Stimulated activated CD4-positive, alpha-beta T cell treated with anti-CD3 and anti-CD28 coated beads, Interleukin-15, amount 100 ng/mL, for 24 hours (primary cell): ENCODE measurements at places on chromosomes 4 and X.

- DNase-seq: no peak
Observed at GRCh38 chrX:74351760-74352159, 47.8 kb downstream of the ZCCHC13 start.

DNA sequence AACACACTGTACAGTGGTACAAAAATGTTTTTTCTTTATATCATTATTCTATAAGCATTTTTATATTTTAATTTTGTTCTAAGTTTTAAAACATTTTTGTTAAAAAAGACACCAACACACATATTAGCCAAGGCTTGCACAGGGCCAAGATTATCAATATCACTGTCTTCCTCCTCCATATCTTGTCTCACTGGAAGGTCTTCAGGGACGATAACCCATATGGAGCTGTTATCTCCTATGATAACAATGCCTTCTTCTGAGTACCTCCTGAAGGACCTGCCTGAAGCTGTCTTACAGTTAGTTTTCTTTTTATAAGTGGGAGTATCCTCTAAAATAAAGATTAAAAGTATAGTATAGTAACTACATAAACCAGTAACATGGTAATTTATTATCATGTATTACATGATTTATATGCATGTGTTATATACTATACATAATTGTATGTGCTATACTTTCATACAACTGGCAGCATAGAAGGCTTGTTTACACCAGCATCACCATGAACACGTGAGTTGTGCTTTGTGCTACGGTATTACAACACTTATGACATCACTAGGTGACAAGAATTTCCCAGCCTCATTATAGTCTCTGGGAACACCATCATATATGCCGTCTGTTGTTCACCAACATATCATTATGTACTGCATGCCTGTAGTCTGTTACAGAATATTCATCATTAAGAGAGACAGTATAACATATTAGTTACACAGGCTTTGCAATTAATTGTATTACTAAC is 90.7 kb downstream of the WDFY3 start:
- no peak for DNase-seq

GRCh38 chr4:41009411-41009810 is 204.9 kb downstream of the APBB2 start:
- no peak for DNase-seq

DNA sequence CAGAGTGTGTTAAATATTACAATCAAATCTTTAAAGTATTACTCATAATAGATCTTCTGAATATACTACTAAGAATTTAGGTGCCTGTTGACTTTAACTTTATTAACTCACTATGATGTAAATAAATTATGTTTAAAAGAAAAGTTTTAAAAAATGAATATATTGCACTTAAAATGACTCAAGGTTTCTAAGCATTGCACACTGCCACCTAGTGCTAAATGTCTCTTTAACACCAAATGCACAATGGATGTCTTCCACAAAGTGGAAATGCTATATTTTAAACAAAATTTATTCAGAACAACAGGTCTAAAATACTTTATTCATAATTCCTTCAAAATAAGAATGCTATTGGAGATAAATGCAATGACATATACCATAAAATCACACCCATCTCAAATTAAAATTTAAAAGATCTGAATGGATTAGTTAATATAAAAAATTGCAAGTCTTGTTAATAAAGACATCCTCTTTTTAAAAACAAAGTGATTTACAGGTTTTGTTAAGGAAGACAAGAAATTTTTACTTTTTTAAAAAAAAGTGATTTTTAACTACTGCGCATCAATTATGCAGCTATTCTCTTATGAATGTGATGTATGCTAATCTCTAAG is 5.5 kb downstream of the INPP4B start:
- no peak for DNase-seq

DNA sequence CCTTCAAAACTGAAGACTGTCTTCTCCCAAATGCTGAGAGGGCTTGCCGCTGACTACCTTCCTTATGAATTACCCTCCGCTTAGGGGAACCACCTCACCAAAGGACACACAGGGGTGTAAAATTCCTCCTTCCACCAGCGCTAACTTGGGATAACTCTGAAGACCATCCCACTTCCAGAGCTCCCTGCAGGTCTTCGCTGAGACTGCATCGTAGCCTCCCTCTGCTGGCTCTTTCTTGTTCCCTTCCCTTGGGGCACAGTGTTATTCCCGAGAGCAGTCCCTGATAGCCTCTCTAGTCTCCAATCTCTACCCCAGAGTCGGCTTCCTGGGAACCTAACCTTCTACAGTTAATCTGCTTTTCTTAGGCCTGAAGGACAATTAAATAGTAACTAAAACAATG is 725.5 kb upstream of the ATOH1 start:
- no peak for DNase-seq

DNA sequence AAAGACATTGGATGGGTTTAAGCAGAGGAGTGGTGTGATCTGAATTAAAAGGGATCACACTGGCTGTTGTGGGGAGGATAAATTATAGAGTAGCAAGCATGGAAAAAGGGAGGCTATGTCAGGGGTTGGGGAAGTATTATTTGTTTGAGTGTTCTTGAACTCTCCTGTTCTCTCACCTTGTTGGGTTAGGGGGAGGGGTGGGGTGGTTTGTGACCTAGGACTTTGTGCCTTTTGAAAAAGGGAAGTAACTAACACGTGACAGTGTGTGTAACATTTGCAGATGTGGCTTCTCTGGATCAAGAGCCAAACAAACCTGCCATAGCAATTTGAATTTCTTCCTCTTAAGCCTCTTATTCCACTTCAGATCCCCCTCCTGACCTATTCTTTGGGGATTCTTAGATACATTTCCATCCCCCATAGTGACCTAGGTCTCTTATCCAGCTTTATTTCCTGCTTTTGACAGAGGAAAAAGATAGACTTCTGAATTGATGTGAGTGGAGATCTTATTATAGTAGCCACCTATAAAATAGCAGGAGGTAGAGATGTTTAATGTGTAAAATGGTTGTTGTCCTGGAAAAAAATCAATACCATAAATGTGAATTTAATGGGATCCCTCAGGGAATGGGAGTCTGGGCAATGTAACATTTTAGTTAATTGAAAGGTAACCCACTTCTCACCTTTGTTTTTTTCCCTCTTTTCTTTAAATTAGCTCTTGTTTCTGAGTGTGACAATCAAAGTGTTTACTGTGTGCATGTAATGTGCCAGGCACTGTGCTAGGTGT is 120.4 kb downstream of the CT47B1 start:
- DNase-seq: no peak

GRCh38 chrX:104522386-104522785 is 43.6 kb upstream of the IL1RAPL2 start:
- no peak for DNase-seq

- DNase-seq: no peak
Observed at GRCh38 chrX:45497290-45497689, 296.6 kb upstream of the DIPK2B start.

DNA sequence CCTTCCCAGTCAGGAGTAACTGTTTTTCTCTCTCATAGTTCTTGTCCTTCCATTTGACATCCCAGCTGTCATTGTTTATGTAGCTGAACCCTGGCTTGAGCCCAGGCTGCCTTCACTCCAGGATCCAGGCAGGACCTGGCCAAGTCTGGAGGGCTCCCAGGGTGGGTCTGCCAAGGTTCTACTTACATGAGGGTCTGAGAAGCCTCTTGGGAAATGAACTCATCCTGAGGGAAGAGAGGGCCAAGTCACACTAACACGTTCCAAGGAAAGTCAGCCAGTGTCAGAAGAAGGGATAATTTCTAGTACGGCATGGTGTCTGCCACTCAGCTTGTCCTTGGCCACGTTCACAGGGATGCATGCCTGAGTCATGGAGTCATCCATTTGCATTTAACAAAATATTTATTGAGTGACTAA is 54.8 kb upstream of the SRD5A3 start:
- no peak for DNase-seq

DNA sequence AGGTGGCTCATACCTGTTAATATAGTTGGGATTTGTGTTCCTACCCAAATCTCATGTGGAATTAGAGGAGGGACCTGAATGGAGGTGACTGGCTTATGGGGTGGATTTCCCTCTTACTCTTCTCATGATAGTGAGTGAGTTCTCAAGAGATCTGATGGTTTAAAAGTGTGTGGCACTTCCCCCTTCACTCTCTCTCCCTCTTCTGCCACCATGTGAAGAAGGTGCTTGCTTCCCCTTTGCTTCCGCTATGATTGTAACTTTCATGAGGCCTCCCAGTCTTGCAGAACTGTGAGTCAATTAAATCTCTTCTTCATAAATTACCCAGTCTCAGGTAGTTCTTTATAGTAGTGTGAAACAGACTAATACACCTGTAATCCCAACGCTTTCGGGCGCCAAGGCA is 28.3 kb upstream of the WDR19 start:
- no peak for DNase-seq

- DNase-seq: no peak
Observed at GRCh38 chr4:185987961-185988627, 80.9 kb upstream of the TLR3 start.

DNA sequence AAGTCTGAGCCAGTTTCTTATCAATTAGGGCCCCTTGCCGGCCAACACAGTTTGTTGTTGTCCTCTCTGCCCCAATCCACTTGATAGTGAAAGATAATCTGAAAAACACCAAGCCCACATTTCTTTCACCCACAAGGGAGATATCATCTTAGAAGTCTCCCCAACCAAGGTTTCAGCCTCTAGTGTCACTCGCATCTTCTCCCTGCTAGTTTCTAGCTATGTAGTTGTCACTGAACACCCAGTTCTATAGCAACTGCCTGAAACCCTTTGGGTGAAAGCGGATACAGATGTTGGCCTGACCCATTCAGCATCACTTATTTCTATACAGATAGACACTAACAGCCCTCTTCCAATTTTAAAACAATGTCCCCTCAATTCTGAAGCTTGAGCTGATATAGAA is 116.3 kb downstream of the BMP15 start:
- no peak for DNase-seq

DNA sequence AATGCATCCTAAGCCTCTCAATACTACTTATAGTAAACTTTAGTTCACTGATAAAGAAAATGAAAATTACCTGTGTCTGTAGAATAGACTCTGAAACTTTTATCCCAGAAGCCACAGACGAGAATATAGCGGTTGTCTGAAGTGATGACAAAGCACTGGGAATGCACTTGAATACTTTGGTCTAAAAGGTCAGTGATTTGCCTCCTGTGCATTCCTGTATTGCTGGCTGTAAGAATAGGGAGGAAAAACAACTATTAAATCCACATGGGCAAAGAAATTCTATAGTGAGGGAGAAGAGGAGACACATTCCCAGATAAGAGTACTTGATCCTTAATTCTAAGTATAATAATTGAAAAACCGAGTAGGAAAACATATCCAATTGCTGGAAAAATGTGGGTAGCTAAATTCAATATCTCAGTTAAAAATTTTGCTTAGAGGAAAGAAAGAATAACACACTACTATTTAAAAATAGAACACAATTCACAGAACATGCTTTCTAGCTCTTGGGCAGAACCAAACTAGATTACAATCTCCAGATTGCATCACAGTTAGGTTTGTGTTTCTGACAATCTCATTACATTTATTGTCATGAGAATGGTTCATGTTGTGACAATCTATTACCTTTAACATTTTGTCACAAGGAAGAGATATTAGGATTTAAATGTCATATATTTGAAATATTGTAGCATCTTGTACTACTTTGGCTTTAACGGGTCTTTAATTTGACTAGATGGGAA is 232.1 kb downstream of the DCLK2 start:
- DNase-seq: no peak

DNA sequence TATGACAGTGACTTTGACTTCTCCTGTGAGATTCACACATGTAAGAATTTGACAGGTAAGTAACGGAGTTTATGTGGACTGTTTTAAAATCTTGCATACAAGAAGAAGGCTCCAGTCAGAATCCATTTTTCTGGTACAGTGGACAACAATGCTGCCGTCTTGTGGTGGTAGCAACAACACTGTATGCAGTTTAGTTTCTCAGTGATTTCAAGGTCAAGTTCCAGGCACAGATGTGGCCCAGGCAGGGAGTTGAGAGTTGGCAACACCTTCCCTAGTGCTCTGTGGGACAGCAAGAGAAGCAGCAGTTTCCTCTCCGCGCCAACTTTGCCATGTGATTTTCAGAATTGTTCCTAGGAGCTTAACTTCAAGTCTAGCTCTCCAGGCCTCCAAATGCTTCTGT is 56.0 kb upstream of the STPG2 start:
- no peak for DNase-seq

DNA sequence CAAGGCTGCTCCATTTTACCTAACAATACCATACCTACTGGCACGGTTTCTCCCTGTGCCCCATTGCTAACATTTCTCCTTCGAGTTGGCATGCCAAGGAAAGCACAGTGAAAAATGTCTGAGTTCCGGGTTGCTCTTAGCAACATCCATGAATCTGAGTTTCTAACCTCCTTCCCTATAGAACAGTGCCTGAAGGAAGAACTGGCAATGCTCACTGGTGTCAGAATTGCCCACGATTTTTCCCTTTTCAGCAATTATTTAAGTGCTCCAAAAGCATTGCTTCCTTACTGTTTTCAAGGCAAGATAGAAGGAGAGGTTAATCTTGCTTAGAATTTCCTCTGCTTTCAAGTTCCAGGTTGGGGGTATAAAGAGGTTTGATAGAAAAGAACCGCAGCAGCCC is 75.1 kb downstream of the SORBS2 start:
- no peak for DNase-seq

DNA sequence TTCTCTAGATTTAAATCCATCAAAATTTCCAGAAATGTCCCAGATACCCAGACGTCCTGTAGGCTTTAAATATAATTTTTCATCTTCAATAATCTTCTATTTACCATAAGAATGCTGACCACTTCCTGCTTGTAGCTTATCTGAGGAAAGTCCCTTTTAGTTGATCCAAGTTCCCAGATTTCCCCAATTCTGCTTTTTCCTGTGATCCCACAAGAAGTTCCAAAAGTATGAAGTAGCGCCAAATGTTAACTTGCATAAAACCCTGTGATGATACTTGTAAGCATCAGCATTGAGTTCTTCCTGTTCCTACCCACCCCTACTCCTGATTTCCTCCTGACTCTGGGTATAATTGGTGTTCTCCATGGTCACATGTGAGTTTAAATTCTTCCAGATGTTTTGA is 10.6 kb upstream of the TLR8 start:
- no peak for DNase-seq

DNA sequence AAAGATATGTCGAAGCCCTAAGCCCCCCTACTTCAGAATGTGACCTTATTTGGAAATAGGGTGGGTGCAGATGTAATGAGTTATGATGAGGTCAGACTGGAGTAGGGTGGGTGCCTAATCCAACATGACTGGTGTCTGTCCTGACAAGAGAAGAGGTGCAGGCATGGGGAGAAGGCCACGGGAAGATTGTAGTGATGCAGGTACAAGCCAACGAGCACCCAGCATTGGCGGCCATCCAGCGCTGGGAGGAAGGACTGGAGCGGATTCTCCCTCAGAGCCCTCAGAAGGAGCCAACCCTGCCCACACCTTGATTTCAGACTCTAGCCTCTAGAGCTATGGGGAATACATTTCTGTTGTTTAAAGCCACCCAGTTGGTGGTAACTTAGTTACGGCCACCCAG is 237.2 kb downstream of the EVC2 start:
- DNase-seq: no peak

GRCh38 chrX:21974011-21974385 is 33.5 kb downstream of the SMS start:
- no peak for DNase-seq

DNA sequence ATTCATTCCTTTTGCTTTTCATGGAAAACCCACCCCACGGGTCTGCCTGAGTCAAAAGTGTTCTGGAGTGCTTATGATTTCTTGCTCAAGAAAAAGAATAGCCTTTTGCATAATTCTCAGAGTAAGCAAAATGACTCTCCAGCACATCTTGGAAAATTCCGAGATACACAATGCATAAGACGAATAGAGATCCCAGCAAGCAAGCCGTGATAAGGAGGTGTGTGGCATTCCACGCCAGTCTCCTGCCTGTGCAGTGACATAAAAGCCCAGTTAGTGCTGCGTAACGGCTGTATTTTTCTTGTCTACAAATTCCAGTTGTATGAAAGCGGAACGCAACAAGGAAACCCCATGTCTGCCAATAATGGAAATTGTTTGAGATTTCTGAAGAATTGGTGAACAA is 237.9 kb upstream of the GATB start:
- DNase-seq: no peak
